ENCODE measurements at places on chromosomes 13 and 19.
A peak's percentile ranks its signal among the peaks of the same experiment; 100 is the strongest.

- peaks cover 15% of the 10 kb centered on the region for H3K27me3 ChIP-seq
- no peaks in the 10 kb centered on the region for H3K4me1 ChIP-seq
- H3K27ac ChIP-seq = no peak overlapping the region
- H3K36me3 ChIP-seq = no peaks in the 10 kb centered on the region
Measured at GRCh38 chr19:31075146-31075655, 274.0 kb downstream of the TSHZ3 start.

- H3K27me3 ChIP-seq = no peaks in the 10 kb centered on the region
- H3K4me1 ChIP-seq = peaks cover 14% of the 10 kb centered on the region
- no peak overlapping the region for H3K27ac ChIP-seq
- no peaks in the 10 kb centered on the region for H3K36me3 ChIP-seq
- DNase-seq = no peak
Measured at GRCh38 chr19:46896076-46896794, 35.4 kb downstream of the ARHGAP35 start.

GRCh38 chr13:52597676-52598075 lies 44.6 kb upstream of the HNRNPA1L2 start:
- H3K36me3 ChIP-seq = no peaks in the 10 kb centered on the region
- peaks cover 26% of the 10 kb centered on the region for H3K27me3 ChIP-seq
- no peak for DNase-seq
- peaks cover 8% of the 10 kb centered on the region for H3K4me1 ChIP-seq
- H3K27ac ChIP-seq = no peak overlapping the region

GRCh38 chr19:39696387-39696786 lies 7.9 kb upstream of the LGALS14 start:
- H3K4me3 ChIP-seq = no peak overlapping the region
- H3K36me3 ChIP-seq = no peaks in the 10 kb centered on the region
- no peak for DNase-seq
- no peaks in the 10 kb centered on the region for H3K4me1 ChIP-seq
- no peaks in the 10 kb centered on the region for H3K27me3 ChIP-seq
- H3K27ac ChIP-seq = no peak overlapping the region

- H3K27me3 ChIP-seq = no peaks in the 10 kb centered on the region
- no peak overlapping the region for H3K4me3 ChIP-seq
- H3K4me1 ChIP-seq = no peaks in the 10 kb centered on the region
- DNase-seq = no peak
Measured at GRCh38 chr13:104296286-104296685, 1230.1 kb upstream of the SLC10A2 start.

DNA sequence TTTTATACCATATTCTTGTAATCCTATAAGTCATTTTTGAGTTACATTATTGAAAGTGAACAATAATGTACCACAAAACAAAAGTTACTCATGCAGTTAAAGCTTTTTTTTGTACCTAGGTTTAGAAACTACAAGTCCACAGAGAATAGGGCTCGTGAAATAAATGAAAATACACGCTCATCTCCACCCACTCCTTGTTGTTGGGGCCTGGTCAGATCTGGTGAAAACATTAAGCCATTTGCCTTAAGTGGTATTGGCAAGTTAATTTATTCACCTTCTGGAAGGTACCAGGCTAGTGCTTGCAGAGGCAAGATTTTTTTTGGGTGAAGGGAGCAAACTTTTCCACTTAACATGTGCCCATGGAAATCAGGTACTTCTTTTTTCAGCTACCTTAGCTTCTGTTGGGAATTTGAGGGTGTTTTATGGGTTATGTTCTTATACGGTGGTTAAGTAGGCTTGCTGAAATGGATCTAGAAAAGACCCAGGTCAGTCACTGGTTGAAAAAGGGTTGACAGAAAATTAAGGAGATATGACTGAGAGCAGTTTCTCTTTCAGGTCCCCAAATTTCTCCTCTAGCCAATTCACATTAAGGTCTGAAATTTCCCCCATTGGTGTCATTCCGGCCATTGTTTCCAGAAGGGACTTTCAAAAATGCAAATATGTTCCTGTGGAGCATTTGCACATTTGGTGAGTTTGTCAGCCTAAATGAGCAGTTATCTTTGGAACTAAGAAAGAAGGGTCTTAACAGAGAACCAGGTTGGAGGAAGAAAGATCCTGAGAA lies 143.3 kb downstream of the KCNRG start:
- no peaks in the 10 kb centered on the region for H3K36me3 ChIP-seq
- no peaks in the 10 kb centered on the region for H3K27me3 ChIP-seq
- no peak for DNase-seq
- no peak overlapping the region for H3K27ac ChIP-seq

DNA sequence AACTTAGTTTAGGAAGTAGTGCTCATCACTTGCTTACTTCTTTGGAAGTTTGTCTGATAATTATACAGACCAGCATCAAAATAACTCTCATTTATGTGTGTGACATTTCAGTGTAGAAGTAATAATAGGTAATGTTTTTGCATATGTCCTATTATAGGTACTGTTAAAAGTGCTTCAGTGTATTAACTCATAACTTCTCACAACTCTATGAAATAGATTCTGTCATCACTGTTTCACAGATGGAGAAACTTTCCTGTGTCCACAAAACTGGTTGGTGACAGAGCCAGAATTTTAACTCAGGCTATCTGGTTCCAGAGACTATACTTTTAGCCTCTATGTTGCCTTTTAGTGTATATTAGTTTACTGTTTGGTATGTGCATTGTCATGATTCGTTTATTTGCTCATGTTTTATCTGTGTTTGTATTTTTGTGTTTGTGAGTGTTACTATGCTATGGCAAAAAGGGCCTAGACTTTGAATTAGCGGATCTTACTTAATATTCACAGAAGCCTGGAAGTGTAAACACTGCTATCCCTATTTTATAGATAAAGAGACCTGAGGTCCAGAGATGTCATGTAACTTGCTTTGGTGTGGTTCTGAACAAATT lies 12.7 kb downstream of the LPAR6 start:
- H3K36me3 ChIP-seq = peaks cover 3% of the 10 kb centered on the region
- peaks cover 22% of the 10 kb centered on the region for H3K4me1 ChIP-seq
- no peak for DNase-seq
- no peaks in the 10 kb centered on the region for H3K27me3 ChIP-seq
- H3K27ac ChIP-seq = no peak overlapping the region

DNA sequence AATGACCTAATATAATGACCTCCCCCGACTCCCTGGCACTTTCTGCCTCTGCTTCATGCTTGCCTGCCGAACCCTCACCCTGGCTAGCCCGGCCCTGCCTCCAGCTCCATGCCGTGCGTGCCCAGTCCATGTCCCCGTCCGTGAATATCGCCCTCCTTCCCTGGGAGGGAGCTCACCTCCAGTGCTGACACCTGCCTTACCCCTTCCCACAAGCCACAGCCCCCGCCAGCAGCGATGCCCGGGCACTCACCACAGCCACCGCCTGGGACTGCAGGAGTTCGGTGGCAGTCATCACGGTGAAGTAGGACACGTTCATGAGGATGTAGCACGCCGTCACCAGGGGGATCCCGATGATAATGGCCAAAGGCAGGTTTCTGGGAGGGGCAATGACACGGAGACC lies 10.0 kb downstream of the SLC7A9 start:
- no peak for DNase-seq
- H3K36me3 ChIP-seq = no peaks in the 10 kb centered on the region
- no peaks in the 10 kb centered on the region for H3K4me1 ChIP-seq
- H3K27ac ChIP-seq = no peak overlapping the region
- H3K4me3 ChIP-seq = no peak overlapping the region
- H3K27me3 ChIP-seq = no peaks in the 10 kb centered on the region

- no peaks in the 10 kb centered on the region for H3K4me1 ChIP-seq
- no peaks in the 10 kb centered on the region for H3K27me3 ChIP-seq
- H3K36me3 ChIP-seq = no peaks in the 10 kb centered on the region
- no peak overlapping the region for H3K27ac ChIP-seq
- DNase-seq = no peak
- H3K4me3 ChIP-seq = no peak overlapping the region
Measured at GRCh38 chr13:99845161-99845874, 126.2 kb downstream of the ZIC5 start.

GRCh38 chr13:109140054-109140453 lies 510.6 kb downstream of the MYO16 start:
- peaks cover 16% of the 10 kb centered on the region for H3K27me3 ChIP-seq
- H3K4me3 ChIP-seq = no peak overlapping the region
- H3K4me1 ChIP-seq = no peaks in the 10 kb centered on the region
- DNase-seq = no peak

DNA sequence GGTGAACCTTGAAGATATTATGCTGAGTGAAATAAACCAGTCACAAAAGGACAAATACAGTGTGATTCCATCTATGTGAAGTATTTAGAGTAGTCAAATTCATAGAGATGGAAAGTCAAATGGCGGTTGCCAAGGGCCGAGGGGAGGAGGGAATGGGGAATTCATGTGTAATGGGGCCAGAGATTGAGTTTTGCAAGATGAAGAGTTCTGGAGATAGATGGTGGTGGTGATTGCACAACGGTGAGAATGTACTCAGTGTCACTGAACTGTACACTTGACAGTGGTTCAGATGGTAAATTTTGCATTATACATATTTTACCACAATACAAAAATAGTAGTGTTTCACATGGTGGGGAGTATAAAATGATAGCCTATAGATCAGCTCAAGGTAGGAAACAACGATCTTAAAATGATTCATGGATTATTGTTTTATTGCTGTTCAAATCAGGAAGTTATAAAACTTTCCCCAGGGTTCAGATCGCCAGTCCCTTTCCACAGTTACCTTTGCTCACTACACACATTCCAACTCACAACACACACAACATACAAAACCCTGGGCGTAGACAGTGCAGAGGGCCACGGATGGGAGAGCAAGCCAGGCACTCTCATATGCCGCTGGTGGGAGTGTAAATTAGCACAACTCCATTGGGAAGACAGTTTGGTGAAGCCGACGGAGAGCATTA lies 219.9 kb downstream of the ZIC5 start:
- H3K4me1 ChIP-seq = no peaks in the 10 kb centered on the region
- no peak overlapping the region for H3K4me3 ChIP-seq
- H3K27ac ChIP-seq = no peak overlapping the region

- DNase-seq = no peak
- H3K27ac ChIP-seq = no peak overlapping the region
- H3K27me3 ChIP-seq = no peaks in the 10 kb centered on the region
- H3K36me3 ChIP-seq = no peaks in the 10 kb centered on the region
Measured at GRCh38 chr19:28039677-28040381, 1173.1 kb downstream of the UQCRFS1 start.

GRCh38 chr13:114100446-114101357 lies 31.7 kb downstream of the RASA3 start:
- no peak for DNase-seq
- no peak overlapping the region for H3K27ac ChIP-seq
- peaks cover 45% of the 10 kb centered on the region for H3K36me3 ChIP-seq

DNA sequence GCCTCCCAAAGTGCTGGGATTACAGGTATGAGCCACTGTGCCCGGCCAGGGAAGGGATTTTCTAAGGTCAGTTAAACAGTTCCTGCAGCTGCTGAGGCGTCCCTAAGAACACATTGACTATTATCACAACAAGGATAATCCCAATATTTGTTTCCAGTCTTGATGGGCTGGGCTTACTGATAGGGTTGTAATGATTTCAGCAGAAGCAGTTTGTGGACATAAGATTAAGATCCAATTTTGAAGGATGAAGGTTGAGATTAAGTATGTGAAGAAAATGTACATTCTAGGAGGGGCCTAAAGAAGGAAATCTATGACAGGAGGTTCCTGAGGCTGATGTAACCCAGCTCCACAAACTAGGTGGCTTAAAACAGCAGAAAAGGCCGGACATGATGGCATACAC lies 10.7 kb upstream of the CCDC124 start:
- H3K27me3 ChIP-seq = no peaks in the 10 kb centered on the region
- no peak for DNase-seq
- no peak overlapping the region for H3K4me3 ChIP-seq
- H3K4me1 ChIP-seq = no peaks in the 10 kb centered on the region
- H3K36me3 ChIP-seq = no peaks in the 10 kb centered on the region
- no peak overlapping the region for H3K27ac ChIP-seq

DNA sequence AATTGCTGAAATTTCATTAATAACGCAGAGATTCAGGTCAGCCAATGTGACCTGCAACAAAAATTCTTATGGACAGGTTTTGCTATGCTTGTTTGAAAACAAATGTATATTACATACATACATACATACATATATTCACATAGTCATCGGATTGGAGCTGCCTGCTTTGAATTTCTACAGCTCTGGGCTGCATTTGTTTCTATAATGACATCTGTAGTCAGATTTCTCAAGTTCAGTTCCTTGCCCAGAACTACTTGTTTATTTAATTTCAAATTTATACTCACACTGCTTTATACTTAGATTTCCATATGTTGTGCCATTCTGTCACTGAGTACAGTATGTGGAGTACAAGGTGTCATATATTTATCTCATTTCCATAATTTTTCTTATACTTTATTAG lies 2775.0 kb downstream of the PCDH9 start:
- no peaks in the 10 kb centered on the region for H3K4me1 ChIP-seq
- no peak for DNase-seq
- H3K36me3 ChIP-seq = no peaks in the 10 kb centered on the region
- no peak overlapping the region for H3K4me3 ChIP-seq
- no peak overlapping the region for H3K27ac ChIP-seq
- H3K27me3 ChIP-seq = no peaks in the 10 kb centered on the region

- no peak overlapping the region for H3K27ac ChIP-seq
- no peaks in the 10 kb centered on the region for H3K27me3 ChIP-seq
- peaks cover 82% of the 10 kb centered on the region for H3K4me1 ChIP-seq
Measured at GRCh38 chr19:5627395-5627904, 4.6 kb downstream of the SAFB start.

DNA sequence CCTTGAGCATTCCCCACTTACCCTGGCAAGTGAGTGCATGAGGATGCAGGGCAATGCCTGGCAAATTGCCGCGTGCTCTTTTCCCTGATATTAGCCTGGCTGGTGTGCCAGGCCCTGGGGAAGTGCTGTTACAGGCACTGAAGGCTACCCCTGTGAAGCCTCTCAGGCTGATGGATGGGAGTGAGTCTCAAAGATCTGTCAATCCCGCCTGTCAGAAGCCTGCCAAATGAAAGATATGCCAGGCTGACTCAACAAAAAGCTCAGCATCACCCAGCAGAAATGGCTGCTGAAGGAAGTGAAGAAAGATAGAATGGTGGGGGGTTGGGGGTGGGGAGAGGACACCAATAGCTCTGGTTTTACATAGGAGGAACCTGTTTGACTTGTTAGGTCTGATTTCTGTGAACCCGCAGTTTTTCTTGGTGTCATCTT lies 112.1 kb downstream of the LACC1 start:
- H3K4me1 ChIP-seq = no peaks in the 10 kb centered on the region
- no peaks in the 10 kb centered on the region for H3K36me3 ChIP-seq
- no peak overlapping the region for H3K4me3 ChIP-seq
- H3K27ac ChIP-seq = no peak overlapping the region

DNA sequence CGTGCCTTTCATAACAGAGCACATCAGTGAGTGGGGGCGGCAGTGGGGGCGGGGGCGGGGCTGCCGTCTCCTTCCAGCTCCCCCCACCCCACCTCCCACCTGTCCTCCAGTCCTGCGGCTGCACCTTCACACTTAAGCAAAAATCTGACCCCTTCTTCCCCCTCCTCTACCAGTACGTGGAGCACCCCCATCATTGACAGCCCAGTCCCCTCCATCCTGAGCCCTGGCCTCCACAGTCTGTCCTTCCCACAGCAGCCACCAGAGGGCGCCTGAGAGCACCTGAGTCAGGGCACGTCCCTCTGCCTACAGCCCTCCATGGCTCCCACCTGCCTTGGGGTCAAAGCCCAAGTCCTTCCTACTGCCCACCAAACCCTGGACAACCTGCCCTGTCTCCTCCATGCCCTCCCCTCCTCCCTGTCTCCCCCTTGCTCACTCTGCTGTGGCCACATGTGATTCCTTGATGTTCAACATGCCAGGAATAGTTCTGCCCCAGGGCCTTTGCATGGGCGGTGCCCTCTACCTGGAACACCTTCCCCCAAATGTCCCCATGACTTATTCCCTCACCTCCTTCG lies 4.0 kb downstream of the EBI3 start:
- H3K36me3 ChIP-seq = no peaks in the 10 kb centered on the region
- peaks cover 21% of the 10 kb centered on the region for H3K27me3 ChIP-seq
- H3K4me3 ChIP-seq = no peak overlapping the region
- peak; percentile 61 for DNase-seq
- H3K27ac ChIP-seq = no peak overlapping the region

Measured in CD4-positive, alpha-beta T cell (primary cell).